ENCODE measurements at places on chromosomes 4 and X.

GRCh38 chrX:46649421-46650260 lies 76.1 kb downstream of the CHST7 start:
- peak; percentile 70 for DNase-seq

GRCh38 chr4:132071815-132072214 lies 1077.3 kb upstream of the PCDH10 start:
- DNase-seq = no peak

GRCh38 chrX:127558811-127559210 lies 493.4 kb downstream of the ACTRT1 start:
- no peak for DNase-seq

DNA sequence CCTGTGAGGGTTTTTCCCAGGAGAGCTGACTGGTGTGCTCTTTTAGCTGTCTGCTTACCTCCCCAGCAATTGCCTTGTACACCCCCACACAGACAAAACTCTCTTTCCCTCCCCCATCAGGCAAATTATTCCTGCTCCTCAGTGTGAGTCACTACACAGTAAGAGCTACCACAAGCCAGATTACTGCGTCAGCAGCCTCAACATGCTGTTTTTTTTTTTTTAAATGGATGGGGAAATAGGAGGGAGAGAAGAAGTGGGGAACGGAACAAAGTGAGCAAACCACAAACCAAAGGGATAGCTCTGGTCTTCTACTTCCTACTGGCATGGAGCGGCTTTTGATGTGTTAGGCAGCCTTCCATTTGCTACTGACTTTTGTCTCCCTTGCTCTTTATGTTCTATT lies 107.5 kb upstream of the ACSL4 start:
- no peak for DNase-seq

DNA sequence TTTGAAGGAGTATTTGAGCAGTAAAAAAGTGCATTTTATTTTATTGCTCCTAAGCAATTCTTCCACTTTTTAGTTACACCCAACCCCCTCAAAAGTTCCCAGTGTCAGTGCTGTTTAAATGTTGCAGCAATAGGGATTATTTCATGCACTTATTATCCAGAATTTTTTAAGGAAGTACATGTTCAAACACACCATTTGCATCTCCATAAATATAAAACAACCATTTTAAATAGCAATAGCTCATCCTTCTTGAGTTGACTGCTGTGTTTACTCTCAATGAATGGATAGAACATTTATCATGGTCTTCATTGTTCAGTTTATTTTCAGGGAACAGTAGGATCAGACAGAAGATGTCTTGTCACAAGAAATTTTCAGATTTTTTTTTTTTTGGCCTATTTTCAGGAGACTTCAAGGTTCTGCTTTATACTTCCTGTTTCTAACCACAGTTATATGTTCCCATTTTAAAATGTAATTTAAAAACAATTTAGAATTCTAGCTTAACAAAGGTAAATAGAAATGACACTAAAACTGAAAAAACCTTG lies 171.9 kb downstream of the TMA16 start:
- DNase-seq = no peak

GRCh38 chr4:183960962-183961541 lies 55.9 kb downstream of the STOX2 start:
- peak; percentile 70 for DNase-seq

DNA sequence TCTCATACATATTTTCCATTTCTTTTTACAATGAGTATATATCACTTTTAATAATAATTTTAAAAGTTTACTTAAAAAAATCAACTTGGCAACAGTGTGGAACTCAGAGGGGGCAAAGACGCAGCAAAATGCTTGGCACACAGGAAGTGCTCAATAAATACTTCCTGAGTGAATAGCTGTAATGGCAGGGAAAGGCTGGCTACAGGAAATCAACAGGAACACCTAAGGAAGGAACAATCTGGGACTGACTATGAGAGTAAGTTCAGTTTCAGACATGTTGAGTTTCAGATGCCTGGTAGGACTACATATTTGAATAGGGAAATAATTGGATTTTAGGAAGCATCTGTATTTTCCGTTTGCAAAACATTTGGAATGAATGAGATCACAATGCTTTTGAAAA lies 137.6 kb downstream of the SCLT1 start:
- DNase-seq = no peak

DNA sequence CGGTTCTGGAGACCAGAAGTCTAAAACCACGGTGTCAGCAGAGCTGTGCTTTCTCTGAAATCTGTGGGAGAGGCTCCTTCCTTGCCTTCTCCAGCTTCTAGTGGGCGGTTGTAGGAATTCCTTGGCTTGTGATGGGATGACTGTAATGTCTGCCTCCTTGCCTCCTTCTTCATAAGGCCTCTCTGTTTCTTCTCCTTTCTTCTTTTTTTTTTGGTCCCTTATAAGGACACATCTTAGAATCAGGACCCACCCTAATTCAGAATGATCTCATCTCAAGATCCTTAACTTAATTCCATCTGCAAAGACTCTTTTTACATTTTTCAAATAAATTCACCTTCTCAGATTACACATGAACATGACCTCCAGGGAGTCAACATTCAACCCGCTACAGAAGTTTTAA lies 186.9 kb downstream of the STK32B start:
- no peak for DNase-seq

GRCh38 chrX:33133320-33133719 lies 78.0 kb downstream of the DMD start:
- no peak for DNase-seq

GRCh38 chr4:37452952-37453280 lies 208.4 kb downstream of the NWD2 start:
- DNase-seq = peak; percentile 86

GRCh38 chr4:15469402-15470127 lies at the start of gene CC2D2A:
Gene CC2D2A (plus strand): TSS chr4:15469882. CDS start chr4:15475933, 6,051 bp downstream.
- DNase-seq = peak; percentile 70

DNA sequence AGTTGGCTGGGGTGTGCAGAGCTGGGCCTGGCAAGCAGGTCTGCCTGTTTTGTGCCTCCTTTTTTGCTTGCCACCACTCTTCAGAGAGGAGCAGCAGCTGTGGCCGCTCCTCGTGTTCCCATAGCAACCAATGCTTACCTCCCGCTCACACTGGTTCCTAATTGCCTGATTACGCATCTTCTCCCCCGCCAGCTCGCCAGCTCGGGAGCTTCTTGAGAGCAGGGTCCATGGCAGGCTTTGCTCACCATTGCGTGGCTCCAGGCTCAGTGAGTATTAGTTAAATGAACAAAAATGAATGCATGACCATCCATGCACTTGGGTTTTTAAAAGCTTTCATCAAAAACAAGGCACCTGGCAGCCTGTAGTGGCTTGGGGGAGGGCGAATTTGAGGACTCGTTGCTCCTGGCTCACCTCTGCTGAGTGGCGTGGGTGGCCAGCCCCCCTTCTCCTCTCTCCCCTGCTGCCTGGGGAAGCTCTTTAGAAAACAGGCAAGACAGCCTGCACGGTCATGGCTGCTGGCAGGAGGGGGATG lies 14.2 kb upstream of the PJA1 start:
- DNase-seq = peak; percentile 70

DNA sequence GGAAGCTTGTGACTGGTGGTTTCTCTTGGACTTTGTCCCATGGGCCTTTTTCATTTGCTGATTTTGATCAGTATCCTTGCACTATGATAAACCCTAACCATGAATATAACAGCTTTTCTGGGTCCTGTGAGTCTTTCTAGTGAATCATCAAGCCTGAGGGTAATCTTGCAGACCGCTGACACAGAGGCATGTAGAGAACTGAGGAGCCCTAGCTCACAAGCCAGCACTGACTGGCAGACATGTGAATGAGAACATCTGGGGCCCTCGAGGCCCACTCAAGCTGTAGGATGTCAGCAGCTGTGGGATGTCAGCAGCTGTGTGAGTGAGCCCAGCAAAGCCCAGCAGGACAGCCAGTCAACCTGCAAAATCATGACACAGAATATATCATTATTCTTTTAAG lies 36.7 kb downstream of the HMGB3 start:
- DNase-seq = no peak

DNA sequence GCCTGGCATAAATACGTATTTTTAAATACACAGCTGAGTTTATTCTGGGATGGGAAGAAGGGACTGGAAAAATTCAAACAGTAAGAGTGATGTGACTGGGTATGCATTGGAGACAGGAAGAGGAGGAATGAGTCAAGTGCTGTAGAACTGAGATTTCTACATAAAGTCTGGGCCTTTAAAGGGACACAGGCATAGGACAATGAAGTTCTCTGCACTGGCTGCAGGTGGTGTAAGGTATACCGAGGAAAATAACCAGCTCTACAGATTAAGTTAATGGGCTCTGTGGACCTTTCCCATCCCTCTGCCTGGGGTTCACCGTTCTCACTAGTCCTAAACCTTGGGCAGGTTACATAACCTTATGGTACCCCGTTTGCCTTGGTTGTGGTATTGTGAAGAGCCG lies 68.7 kb downstream of the DHX15 start:
- peak; percentile 64 for DNase-seq

- no peak for DNase-seq
Measured at GRCh38 chr4:115781528-115782146, 668.2 kb upstream of the NDST4 start.

DNA sequence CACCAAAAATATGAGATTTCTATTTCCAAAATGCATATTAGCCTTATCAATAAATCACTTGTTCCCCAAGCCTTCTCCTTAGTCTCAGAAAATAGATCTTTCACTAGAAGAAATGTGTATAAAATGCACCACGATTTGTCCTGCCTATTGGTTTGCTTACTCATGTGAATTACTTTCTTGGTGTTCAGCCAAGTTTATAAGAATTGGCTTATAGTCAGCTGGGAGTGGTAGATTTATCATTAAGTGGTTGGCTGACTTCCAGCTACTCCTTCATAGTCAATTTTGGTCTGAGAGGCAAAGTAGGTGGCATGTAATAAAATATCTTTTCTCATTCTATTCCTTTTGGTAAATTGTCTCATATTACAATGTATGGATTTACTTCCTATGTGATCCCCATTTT lies 1.3 kb downstream of the SULT1E1 start:
- no peak for DNase-seq

DNA sequence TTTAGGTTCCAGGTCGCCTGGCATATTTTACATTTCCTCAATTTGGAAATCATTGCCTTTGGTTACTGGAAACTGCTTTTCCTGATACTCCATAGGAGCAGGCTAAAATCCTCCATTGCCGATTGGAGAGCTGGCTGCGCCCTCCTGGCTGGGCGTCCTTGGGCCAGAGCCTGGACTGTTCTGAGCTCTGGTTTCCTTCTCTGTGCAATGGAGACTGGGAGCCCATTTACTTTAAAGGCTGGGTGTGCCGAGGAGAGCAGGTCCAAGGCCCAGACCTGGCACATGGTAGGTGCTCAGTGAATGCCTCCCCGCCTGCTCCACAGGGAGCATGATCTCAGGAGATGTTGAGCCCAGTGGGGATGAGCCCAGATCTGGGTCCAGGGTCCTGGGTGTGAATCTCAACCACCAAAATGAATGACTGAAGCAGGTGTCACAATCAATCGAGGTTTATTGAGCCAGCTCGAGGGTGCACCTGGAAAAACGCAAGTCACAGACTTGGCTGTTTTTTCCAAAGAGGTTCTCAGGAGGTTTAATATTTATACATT lies 50.0 kb downstream of the EVC start:
- DNase-seq = no peak

- DNase-seq = no peak
Measured at GRCh38 chr4:151887031-151887815, 126.4 kb upstream of the GATB start.

DNA sequence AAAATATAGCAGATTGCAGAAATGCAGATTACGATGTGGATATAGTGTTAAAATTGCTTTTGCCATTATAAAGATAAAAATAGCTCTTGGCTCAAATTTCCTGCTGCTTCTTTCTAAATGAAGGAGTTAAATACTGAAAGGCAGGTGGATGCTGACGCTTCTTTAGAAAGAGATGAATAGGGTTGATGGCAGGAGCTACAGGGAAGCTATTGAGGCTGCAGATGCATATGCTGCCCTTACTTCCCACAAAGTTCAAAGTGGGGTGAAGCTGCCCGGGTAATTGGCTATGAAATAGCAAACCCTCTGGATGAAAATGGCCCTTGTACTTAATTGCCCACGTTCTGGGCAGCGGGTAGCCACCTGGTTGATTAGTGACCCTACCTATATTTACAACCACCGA lies 379.5 kb downstream of the ZIC3 start:
- DNase-seq = no peak

DNA sequence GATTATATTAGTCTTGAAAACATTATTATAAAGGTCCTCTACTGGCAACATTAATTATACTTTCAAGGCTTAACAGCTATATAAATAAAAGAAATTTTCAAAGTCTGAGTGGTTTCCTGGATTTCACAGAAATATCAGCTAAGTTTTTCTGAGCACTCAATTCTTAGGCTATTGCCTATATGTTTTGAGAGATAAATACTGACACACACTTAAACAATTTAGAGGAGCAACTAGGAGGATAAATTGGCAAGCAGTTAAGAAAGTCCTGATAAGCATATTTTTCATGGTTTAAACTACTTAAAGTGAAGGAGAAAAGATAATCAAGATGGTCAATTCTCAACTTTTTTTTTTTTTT lies 2.7 kb upstream of the MGARP start:
- DNase-seq = no peak

DNA sequence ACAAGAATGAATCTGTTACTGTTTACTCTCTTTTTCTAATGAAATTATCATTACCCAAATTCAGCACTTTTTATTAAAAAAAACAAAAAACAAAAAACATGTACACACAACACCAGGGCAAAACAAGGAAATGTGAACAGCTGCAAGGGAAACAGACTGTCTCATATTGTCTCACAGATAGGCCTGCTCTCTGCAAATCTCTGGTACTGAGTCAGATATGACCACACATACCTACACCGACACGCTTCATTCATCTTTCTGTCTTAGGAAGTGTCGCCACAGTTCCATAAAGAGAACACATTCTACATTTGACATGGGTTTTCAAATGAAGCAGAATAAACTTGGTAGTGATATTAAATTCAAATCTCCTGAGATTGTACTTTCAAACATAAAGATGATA lies 92.2 kb upstream of the GPR34 start:
- no peak for DNase-seq

DNA sequence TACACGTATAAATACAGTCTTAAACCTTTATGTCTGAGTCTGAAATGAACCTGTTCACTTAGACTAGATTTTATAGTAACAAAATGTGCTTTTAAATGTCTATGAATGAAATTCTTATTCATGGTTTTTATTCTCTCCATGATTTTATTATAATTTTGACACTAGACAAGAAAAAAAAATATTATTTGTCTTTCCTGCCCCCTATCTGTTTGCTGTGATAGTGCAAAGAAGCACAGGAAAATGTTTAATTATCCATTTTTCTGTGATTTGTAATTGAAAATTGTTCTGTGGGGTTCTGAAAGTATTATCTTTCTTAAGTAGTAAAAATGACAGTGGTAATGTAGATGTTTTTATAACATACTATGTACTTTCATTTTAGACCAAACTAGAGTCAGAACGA lies 52.0 kb downstream of the INTS6L start:
- DNase-seq = no peak

- DNase-seq = no peak
Measured at GRCh38 chr4:86675548-86675947, 81.4 kb downstream of the PTPN13 start.

GRCh38 chrX:31350808-31351074 lies 278.9 kb upstream of the FTHL17 start:
- no peak for DNase-seq

DNA sequence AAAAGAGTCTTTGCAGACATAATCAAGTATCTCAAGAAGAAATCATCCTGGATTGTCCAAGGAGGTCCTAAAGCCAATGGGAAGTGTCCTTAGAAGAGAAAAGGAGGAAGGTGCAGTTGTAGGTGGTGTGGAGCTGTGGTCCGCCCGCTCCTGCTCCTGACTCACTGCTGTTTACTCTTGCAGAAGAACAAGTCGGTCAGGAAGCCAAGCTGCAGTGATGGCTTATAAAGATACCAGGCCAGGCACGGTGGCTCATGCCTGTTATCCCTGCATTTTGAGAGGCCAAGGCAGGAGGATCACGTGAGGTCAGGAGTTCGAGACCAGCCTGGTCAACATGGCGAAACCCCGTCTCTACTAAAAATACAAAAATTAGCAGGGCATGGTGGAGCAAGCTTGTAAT lies 66.4 kb upstream of the ATP6AP2 start:
- no peak for DNase-seq

Measured in endodermal cell (in vitro differentiated cells).